Upper lobe of right lung (tissue), 1 donor: ENCODE measurements at places on chromosomes 11 and 22. TPM values are rescaled to one million over a fixed set of nuclear protein-coding genes. Genes with fewer than 3 reads are reported as not detected.

SCGB1A1 gene
- total RNA-seq = 5.4 TPM

BRSK2 gene
- total RNA-seq = 0.26 TPM

MAPK8IP2 gene
- 2.6 TPM for total RNA-seq

PIK3IP1 gene
- total RNA-seq = 56.4 TPM

VWCE gene
- 1.5 TPM for total RNA-seq

PHF5A gene
- 32.9 TPM for total RNA-seq

DNA sequence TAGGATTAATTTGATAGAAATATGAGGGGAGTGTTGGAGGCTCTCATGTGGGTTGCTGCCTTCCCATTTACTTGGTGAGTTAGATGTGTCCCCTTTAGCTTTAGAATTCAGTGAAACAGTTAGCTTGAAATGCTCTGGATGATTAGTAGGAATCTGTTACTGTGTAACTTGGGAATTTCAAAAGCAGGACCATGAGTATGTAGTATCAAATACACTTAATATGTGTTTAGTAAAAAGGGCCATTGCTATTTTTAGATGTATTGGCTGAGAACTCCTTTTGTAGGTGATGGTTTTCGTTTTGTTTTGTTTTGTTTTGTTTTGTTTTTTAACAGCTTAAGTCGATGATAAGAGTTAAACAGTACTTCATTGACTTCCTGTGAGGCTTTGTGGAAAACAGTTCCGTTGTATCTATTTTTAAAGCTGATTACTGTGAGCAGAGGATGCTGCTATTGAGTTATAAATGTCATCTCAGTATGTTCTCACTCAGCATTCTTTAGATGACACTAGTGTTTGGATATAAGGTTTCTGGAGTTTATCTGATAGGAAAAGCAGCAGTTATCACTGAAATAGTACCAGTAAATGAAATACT lies 53.5 kb downstream of the MCAM start:
- no peak for DNase-seq

- DNase-seq = no peak
These were observed 54.1 kb upstream of the IGLL5 start for GRCh38 chr22:22833488-22833887.

- DNase-seq = no peak
These were observed 29.0 kb upstream of the PARVG start for GRCh38 chr22:44151676-44152075.

RASL10A gene
- total RNA-seq = 0.72 TPM

- peak; percentile 68 for DNase-seq
These were observed 169.9 kb downstream of the CTTN start for GRCh38 chr11:70568035-70568813.

- no peak for DNase-seq
These were observed 80.9 kb upstream of the OR9Q1 start for GRCh38 chr11:57942808-57943207.

- DNase-seq = no peak
These were observed 59.2 kb upstream of the USP47 start for GRCh38 chr11:11782532-11783110.

GRCh38 chr11:23212807-23213206 lies 352.5 kb upstream of the CCDC179 start:
- no peak for DNase-seq

DNA sequence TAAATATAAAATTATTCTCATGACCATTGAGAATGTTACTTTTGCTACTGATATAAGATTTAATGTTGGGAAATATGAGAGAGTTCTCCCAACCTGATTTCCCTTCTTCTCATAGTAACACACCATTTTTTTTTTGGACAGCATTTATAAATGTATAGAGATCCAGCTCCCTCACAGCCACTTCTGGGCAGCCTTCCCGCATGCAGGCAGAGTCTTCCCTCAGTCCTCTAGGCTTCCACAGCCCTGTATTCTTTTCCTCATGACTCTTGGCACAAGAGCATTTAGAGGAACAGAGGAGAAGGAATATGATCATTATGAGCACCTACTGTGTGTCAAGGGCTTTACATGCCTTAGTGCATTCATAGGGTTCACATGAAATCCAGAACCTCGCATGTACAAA lies 9.0 kb downstream of the DTX4 start:
- no peak for DNase-seq

- DNase-seq = no peak
These were observed 24.4 kb upstream of the DGCR8 start for GRCh38 chr22:20055654-20056053.

- DNase-seq = peak; percentile 86
These were observed 54.7 kb downstream of the FBXO7 start for GRCh38 chr22:32528984-32529982.

DNA sequence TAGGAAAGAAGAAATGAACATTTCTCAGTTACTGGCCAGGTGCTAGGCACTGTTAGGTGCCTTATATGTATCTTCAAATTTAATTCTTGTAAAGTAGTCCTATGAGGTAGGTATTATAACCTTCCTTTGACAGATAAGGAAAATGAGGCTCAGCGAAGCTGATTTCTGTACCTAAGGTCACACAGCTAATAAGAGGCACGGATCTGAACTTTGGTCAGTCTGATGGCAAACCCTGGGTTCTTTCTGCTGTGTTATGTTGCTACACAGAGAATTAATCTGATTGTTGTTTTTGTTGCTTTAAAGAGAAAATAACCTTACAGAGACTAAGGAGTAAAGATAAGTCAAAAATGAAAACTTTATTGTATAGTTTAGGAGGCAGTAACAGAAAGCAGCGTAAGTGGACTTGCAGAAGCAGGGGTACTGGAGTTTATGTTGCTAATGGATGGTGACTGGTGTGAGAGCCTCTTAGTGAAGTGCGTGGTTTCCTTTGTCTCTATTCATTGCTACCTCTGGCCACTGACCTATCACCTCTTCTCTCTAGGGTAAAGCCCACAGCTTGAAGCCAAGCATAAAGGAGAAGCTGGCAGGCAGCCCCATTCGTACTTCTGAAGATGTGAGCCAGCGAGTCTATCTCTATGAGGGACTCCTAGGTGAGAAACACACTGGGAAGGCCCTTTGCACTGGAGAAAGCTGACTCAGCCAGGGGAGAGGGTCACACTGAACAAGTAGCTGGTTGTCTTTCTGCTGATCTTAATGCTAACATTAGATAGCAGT lies 38.3 kb downstream of the MADD start:
- no peak for DNase-seq

GRCh38 chr22:20388200-20388599 lies 5.8 kb upstream of the ZNF74 start:
- no peak for DNase-seq

DNA sequence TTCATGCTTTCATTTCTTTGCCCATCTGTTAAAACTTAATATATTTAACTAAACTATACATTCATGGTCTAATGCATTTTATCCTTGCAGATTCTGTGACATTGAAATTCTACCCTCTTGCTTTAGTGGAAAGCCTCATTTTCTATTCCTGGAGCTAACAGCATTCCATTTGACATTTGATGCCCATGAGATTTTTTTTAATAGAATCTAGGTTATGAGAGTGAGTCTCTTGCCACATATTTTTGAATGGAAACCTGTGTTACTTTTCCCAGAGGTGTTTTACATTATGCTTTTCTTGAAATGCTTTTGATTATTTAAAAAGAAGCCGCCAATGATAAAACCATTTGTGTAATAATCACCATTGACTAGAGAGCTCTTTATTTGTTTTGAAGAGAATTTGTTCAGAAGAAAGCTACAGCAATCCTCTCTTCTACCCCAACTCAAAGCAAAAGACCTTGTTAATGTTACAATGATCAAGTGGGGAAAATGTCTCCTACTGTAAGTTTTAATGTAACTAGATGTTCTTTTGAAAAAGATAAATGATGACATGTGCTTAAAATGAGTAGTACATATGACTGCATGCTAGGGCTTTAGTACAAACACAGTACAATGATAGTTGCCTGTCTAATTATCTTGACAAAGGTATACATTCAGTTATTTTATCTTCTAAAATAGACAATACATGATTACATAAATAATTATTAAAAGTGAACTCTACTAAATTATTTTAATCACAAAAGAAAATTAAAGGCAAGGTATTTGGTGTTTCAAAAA lies 67.3 kb downstream of the GAS2 start:
- no peak for DNase-seq

DNA sequence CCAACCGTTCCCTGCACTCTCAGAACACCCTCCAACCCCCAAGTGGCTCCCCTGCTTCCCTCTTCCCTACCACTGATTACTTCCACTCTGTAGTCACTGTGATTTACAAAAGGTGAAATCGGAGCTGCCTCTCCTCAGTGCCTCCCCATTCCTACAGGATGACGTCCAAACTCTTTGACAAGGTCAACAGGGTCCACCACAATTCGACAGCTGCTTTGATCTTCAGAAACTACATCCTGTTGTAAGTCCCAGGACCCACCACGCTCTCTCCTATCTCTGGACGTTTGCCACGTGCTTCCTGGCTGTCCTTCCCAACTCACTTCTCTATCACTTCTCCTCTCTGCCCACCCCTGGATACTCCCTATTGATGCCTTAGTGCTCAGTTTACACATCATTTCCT lies 85.0 kb upstream of the EIF3D start:
- no peak for DNase-seq

SELENOM gene
- 89.0 TPM for total RNA-seq

DNA sequence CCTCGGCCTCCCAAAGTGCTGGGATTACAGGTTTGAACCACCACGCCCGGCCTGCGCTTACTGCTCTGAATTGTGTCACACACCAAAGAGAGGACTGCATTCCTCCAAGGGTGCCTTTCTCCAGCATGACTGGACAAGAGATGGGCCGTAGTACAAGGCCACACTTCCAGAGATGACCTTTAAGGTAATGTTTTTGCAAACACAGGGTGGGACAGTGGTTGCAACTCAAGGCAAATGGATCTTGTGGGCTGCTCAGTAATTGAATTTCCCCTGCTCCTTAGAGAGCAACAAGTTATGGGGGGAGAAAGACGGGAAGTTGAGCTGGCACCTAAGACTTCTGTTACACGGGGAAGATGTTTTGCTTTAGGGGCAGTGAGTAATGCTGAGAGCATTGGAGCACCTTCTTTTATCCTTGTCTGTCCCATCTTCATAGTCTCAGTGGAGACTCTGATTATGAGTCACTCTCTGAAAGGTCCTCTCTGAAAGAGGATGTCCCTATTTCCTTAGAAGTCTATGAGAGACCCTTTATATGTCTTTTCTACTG lies 66.3 kb downstream of the C11orf91 start:
- no peak for DNase-seq

GRCh38 chr11:8987446-8987845 lies 16.4 kb downstream of the NRIP3 start:
- no peak for DNase-seq

ANO9 gene
- 22.4 TPM for total RNA-seq

CDC42BPG gene
- total RNA-seq = 20.9 TPM

DNA sequence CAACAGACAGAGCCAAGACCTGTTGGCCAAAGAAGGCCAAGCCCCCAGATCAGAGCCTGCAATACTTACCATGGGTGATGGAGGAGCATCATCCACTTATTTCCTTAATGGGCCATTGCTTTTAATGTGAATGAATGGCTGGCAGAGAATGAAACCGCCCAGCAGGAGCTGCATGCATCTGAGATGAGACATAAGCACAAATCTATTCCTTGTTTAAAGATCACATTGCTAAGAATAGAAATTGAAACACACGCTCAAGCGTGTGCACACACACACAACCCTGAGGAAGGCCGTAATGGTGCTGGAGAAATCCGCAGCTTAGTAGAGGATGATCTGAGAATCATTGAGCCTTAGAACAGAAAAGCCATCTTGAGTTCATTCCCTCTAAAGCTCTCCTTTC lies 5.3 kb upstream of the RRAS2 start:
- no peak for DNase-seq

DNA sequence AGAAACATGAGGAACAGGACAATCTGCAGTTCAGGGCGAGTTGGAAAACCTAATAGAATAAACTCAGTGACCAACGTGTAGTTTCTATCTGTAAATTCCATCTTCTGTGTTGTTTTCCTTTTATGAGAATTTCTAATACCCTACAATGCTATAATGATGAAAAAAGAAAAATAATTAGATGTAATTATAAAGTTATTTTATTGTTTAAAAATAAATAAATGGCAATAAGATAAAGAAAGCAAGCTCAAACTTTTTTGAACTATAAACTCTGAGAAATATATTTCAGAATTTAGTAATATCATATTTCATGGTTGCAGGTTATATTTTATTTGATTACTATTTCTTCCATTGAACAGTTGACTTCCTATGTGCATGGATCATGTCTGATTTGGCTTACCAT lies at the start of gene OR5I1:
TSS of gene OR5I1 (minus strand) at position 101 of the 400 bp plus-strand sequence. CDS start at position 101, 0 bp downstream.
- DNase-seq = no peak

NOX4 gene
- 2.7 TPM for total RNA-seq

GRCh38 chr11:62682518-62682917 lies 3.6 kb upstream of the UBXN1 start:
- no peak for DNase-seq

- no peak for DNase-seq
These were observed 285.1 kb upstream of the CCDC90B start for GRCh38 chr11:83571302-83571701.

APOL5 gene
- not detected for total RNA-seq

DNA sequence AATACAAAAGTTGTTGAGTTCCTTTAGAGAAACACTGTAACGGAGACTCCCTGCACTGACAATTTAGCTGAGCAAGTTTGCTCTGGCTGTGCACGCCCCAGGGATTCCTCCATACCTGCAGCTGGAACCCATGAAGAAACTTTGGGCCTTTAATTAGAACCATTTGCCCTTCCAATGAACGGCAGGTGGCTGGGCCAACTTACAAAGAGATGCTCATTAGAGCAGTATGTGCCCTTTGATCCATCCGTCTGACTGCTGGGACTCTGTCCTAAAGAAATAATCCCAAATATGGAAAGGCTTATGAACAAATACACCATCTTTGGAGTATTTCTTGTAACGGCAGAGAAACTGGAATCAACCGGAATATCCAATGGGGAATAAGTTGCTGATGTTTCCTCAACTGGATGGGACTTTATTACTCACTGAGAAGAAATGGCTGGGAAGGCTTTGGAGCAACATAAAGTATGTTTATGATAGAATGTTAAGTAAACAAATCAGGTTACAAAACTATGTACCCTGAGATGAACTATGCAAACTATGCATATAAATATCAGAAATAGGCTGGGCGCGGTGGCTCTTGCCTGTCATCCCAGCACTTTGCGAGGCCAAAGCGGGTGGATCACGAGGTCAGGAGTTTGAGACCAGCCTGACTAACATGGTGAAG lies 24.4 kb upstream of the FBLN1 start:
- DNase-seq = peak; percentile 6

SRRD gene
- total RNA-seq = 14.6 TPM

GRCh38 chr11:18455686-18456372 lies at the start of gene LDHAL6A:
LDHAL6A (plus strand) TSS chr11:18455856; CDS start chr11:18456681, 825 bp downstream.
- DNase-seq = no peak

DNA sequence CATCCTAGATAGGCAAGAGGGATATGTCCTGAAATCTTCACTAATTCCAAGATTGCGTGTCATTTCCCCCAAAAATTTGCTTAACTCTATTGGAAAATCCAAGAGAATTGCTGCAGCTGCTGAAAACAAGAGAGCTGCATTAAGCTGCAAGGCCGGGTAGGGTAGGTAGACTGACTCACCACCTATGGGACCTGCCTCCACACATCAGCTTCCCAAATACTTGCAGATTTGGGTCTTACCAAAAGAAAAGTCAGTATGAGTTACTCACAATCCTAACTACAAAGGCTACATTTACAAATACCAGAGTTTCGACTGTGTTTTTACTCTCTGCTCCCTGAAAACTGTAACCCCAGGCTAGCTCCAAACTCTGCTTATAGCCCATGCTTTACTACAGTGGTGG lies 142.5 kb upstream of the TEAD1 start:
- no peak for DNase-seq

HPX gene
- 1.4 TPM for total RNA-seq

- no peak for DNase-seq
These were observed 1210.1 kb upstream of the TENM4 start for GRCh38 chr11:80650966-80651365.
